Inflammatory macrophage treated with lipopolysaccharide for 1 hour (primary cell): ENCODE measurements at places on chromosomes 7 and 10.

DNA sequence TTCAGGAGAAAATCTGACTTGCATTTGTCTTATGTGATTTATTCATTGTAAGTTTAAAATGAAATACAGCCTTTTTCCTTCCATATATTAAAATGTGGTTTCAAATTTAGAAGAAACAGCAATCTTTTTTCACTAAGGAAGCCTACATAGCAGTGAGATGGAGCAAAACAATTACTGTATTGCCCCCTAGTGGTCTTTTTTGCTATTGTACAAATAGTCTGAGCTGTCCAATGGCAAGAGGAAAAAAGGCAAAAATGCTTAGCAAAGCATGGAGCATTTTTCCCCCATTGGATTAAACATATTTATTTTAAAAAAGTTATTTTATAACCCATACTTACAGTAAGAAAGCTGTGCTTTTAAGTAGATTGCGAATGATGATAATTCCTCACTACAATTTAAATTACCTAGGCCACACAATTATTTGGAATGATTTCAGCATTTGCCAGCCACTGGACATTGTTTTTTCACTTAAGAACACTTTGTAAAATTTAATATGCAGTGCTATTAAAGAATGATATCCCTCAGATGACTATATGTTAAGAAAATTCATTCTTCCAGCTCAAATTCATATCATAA is 119.5 kb downstream of the CPED1 start:
- DNase-seq: peak; percentile 90

- no peak for DNase-seq
Measured at GRCh38 chr7:148276314-148277041, 314.1 kb upstream of the C7orf33 start.

DNA sequence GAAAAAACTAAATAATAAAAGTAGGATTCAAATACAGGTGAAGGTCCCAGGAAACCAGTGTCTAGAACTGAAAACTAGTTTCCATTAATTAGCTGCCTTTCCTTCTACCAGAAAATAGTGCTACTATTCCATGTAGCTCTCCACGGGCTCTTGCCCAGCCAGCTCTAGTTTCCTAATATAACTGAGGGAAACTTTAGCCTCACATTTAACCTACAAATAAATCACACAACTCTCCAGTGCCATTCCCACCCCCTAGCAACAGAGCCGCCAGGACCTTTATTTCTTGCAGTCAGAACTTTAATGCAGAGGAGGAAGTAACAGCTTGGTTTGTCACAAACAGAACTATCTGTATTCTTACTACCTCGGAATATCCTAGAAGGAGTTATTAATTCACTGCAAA is 10.3 kb downstream of the TOMM7 start:
- no peak for DNase-seq

- no peak for DNase-seq
Measured at GRCh38 chr10:5692461-5693358, 8.1 kb downstream of the TASOR2 start.

DNA sequence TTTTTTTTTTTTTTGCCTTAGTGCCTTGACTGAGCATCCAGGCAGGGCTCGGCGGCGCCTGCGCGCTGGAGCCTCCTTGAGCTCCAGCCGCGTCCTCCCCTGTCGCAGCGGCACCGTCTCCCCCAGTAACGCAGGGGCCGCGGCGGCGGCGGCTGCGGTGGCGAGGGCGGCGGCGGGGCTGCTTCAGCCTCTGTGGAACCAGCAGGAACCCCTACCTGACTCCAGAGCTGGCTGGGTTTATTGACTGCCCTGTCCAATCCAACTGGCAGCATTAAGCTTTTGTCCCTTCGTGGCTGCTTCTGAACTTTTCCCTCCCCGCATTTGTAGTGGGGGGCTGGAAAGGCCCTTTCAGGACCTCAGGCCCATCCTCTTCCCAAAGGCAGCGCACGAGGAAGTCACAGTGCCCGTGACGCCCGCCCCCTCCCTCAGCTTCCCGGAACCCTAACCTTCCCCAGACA is at the start of gene GPR85:
Gene GPR85, minus strand, starts transcription at position 397 of the 458 bp plus-strand sequence. CDS start 2,106 bp downstream, outside the sequence.
- peak; percentile 9 for DNase-seq

- DNase-seq: no peak
Measured at GRCh38 chr7:4566714-4567113, 115.4 kb upstream of the FOXK1 start.

GRCh38 chr7:108028111-108028510 is 25.1 kb upstream of the LAMB1 start:
- no peak for DNase-seq

GRCh38 chr7:66146701-66147100 is 32.1 kb downstream of the CRCP start:
- no peak for DNase-seq

GRCh38 chr10:130997267-130998045 is 314.1 kb downstream of the TCERG1L start:
- DNase-seq: no peak

DNA sequence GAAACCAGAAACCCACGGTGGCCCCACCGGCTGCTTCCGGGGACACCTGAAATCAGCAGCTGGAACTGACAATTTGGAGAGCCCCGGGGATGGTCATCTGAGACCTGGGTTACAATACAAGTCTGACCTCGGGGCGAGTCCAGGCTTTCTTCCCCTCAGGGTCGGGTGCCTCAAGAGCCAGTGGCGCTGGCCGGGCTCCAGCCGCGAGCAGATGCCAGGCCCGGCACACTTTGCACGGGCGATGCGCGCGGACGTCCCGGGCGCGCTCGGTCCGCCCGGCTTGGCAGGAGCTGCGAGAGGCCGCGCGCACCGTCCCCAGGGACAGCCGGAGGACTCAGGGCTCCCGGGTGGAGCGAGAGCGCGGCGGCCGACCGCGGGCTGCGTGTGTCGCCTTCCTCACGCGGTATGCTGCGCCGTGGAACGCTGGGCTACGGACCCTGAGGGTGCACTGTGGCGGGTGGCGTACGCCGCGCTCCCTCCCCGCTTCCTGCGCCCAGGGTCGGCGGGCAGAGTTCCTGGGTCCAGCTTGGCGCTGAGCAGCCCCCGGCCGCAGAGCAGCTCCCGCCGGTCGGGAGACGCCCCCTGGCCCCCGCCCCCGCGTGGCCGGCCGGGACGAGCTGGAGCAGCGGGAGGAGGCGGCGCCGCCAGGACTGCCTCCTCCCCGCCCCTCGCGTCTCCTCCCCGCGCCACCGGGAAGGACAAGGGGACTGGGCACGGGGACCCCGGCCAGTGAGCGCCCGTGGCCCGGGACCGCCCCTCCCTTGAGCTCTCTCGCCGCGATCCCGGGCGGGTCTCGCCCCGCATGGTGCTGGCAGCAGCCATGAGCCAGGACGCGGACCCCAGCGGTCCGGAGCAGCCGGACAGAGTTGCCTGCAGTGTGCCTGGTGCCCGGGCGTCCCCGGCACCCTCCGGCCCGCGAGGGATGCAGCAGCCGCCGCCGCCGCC is at the start of gene RBM20:
Gene RBM20, plus strand, starts transcription at position 684 of the 945 bp plus-strand sequence. Its CDS starts 119 bp downstream, at position 803.
- no peak for DNase-seq

GRCh38 chr10:90162271-90162853 is 461.0 kb downstream of the KIF20B start:
- DNase-seq: no peak

- no peak for DNase-seq
Measured at GRCh38 chr10:78306358-78306757, 272.7 kb downstream of the RPS24 start.

GRCh38 chr7:1847260-1848001 is 177.4 kb downstream of the ELFN1 start:
- DNase-seq: no peak

- DNase-seq: no peak
Measured at GRCh38 chr7:130910949-130911944, 177.2 kb upstream of the KLF14 start.

- DNase-seq: no peak
Measured at GRCh38 chr10:77146712-77147336, 490.8 kb downstream of the KCNMA1 start.

- no peak for DNase-seq
Measured at GRCh38 chr7:46576950-46577349, 655.9 kb upstream of the IGFBP3 start.

DNA sequence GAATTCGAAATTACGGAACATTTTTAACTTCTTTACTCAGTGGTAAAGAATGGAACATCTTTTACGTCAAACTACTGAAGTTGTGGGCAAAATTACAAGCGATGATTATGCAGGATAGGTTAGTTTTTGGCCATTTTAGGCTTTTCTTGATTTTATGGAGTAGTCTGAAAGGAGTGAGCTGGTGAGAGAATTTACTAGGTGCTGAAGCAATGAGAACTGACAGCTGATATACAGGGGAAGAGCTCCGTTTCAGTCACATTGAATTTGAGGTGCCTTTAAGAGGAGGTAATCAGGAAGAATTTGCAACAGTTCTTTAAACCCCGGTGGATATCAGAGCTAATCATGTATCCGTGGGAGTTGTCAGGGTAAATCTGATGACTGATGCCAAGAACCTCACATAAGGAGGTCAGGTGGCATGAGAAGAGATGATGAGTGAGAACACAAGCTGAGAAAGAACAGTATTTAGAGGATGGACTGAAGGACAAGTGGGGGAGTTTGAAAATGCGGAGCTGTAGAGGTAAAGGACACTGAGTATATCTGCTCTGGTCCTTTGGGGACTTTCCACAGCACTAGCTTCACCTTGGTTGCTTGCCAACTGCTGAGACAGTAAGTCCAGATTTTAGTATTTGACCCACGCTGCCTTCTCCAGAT is 104.3 kb downstream of the AHR start:
- DNase-seq: no peak

DNA sequence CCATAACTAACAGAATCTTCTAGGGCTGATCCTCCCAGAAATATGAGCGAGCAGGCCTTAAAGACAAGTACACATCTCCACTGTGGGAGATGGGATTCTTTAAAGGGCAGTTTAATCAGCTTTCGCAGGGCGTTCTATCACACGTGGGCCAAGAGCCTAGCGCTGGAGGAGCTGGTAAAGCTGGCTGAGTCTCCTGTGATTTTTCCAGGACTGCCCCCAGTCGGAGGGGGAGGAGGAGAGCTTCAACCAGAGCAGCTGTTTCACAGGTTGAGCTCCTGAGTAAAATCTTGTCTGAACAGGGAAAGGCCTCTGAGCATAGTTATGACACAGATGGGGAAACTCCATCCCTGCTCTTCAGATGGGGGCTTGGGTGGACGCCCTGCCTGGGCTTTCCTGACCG is 87.0 kb downstream of the ZNF365 start:
- no peak for DNase-seq

GRCh38 chr7:21675255-21675654 is 132.4 kb downstream of the DNAH11 start:
- no peak for DNase-seq

DNA sequence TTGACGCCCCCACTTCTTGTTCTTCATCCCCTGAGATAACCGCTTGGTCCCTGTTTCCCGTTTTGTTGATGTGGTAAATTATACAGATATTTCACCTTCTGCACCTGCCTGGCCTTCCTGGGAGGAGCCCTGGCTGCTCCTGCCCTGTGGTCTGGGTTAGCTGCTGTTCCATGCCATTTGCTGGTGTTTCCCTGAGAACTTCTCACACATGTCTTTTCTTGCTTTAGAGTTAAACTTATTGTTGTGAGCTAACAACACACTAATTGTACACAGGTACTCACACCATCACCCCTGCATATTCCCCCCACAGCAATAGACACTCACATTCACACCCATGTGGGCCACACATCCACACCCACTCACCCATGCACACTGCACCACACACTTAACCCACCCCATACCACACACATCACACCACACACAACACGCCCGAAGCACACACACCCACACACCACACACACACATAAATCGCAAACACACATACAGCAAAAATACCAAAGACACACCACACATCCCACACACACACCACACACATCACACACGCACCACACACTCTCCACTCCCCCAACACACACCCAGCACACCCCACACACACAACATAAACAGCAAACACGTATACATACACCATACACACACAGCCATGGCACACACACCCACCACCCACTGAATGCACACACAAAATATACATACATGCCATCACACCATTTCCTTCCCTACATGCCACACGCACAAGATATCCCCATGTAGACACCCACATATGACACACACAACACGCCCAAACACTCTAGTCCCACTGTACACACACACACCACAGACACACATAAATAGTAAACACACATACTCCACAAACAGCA is 19.4 kb upstream of the ANTXRL start:
- no peak for DNase-seq

- no peak for DNase-seq
Measured at GRCh38 chr7:140061607-140061930, 1.2 kb downstream of the PARP12 start.

GRCh38 chr7:48042216-48042615 is 6.9 kb downstream of the C7orf57 start:
- no peak for DNase-seq

GRCh38 chr7:1917221-1918062 is 247.4 kb downstream of the ELFN1 start:
- no peak for DNase-seq

DNA sequence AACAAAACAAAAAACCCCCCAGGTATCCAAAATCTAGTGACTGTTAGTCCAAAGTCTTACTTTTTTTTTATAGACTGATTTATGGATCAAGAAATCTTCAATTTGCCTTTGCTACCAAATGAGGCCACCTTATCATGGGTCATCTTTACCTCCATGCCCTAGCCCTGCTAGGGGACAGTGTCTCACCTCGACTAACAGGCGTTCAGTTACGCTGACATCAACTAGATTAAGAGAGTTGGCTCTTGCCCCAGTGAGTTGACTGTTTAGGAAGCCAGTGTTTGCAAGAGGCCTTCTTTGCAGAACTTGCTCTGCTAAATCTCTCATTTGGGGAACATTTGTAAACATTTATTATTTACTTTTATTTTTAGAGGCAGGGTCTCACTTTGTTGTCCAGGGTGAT is 36.9 kb upstream of the WAC start:
- DNase-seq: no peak

GRCh38 chr10:44205067-44205466 is 179.8 kb downstream of the CXCL12 start:
- no peak for DNase-seq

DNA sequence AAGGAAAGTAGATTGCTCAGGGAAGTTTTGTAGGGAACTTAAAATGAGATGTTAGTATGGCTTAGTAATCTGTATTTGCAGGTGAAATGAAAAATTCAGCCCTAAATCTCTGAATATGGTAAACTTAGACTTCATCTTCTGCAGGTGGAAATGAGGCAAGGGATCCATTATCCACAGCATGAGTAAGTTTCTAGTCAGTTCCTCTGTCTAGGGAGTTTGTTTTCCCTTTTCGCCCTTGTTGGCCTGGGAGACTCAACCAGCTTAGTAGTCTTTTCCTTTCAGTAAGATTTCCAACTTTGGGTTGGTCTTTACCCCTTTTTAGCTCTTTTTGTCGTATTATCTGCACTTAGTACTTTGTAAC is 65.6 kb downstream of the ZEB1 start:
- no peak for DNase-seq

GRCh38 chr7:120273476-120273975 is 551 bp downstream of the KCND2 start:
- no peak for DNase-seq

GRCh38 chr10:63683223-63683622 is 162.0 kb downstream of the REEP3 start:
- no peak for DNase-seq
